ENCODE measurements at places on chromosomes 16 and 17. TPM values are rescaled to one million over a fixed set of nuclear protein-coding genes. Genes with fewer than 3 reads are reported as not detected.
A peak's percentile ranks its signal among the peaks of the same experiment; 100 is the strongest.

DNA sequence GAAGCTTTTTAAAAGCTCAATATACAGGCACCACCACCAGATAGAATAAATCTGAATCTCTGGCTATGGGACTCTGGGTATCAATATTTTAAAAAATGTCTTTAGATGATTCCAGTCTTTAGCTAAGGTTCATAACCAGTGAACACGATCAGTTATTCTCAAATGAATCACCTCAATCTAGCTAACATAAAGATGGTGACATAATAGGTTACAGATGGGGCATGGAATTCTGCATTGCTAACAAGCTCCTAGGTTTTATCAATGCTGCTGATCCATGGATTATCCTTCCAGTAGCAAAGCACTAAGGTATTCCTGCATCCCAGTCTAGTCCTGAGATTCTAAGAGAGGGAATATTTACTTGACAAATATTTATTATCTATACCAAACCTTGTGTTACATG is 415.5 kb upstream of the CDH11 start:
- DNase-seq: no peak

IL17C gene
- total RNA-seq: 0.44 TPM

DNA sequence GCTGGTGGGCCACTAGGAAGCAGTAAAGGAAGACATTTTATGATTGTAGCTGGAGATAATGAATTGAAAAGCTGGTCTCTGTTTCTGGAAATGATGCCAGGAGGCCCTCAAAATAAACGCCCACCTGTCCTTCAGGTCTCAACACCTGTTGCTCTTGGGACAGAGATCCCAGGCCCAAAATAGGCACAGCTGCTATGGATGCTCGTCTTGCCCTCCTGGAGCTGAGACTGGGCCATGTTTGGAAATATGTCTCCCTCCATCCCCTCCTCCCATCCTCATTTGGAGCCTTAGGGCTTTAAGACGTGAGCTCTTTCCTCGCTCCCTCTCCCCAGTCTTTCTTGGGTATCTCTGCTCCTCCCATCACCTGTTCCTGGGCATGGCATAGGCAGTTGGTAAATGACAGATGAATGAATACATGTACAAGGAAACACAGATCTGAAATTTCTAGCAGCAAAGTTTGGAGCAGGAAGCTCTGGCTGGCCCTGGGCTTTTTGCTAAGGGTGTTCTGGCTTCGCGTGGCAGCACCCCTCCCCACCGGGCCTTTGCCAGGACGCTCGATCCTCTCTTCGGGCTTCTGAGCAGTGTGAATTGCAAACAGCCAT is 33.3 kb downstream of the MYH3 start:
- DNase-seq: no peak

DNA sequence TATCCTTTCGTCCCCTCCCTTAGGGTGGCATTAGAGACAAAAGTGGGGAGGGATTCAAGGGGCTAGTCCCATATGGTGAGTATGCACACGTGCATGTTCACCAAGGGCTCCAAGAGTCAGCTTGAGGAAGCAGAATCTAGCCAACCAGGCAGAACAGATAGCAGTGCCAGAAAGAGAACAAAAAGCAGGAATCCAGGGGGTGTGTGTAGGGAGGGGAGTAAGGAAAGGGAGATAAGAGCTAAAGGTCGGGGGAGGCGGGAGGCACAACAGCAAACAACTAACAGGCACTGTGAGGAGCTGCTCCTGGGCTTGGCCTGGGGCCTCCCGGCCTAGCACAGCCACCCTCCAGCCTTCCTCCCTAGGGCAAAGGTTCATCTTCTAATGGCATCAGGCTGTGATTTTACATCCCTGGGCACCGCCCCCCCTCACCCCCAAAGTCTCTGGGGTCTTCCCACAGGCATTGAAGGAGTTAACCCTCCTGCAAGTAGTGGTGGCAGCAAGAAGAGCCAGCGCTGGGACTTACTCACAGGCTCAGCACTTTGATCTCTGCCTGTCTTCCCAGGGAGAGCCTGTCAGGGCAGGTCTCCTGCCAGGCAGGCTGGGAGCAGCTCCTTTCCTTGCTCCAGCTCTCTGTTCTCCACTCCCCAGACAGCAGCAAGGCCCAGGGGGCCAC is 12.4 kb upstream of the SUPT4H1 start:
- no peak for DNase-seq

DNA sequence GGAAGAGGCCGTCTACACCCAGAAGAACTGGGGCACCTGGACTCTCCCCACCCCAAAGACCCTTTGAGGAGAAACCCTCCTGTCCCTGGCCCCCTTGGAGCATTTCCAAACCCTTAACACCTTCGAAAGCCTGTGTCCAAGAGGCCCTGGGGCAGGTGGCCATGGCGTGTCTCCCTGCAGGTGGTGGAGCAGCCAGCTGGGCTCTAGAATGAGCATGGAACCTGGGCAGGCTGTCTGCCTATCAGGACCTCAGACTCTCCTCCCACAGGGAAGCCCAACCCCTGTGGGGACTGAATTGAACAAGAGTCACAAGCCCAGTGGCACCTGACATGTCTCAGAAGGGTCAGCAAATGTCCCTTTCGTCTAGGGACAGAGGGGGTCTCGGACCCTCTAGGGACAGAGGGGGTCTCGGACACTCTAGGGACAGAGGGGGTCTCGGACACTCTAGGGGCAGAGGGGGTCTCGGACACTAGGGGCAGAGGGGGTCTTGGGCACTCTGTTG is 8.4 kb downstream of the CBX4 start:
- no peak for DNase-seq

DNA sequence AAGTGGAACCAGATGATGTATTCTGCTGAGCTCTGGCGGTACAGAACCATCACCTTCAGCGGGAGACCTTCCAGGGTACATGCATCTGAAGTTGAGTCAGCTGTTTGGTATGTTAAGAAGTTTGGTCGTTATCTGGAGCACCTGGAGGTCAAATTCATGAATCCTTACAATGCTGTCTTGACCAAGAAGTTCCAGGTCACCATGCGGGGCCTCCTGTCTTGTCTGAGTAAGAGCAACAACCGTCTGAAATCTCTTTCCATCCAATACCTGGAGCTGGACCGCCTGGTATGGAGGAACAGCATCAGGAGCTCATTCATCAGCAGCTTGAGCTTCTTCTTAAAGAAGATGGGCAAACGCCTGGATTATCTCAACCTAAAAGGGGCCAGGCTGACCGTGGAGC is 4.0 kb downstream of the FBXO39 start:
- no peak for DNase-seq

DNA sequence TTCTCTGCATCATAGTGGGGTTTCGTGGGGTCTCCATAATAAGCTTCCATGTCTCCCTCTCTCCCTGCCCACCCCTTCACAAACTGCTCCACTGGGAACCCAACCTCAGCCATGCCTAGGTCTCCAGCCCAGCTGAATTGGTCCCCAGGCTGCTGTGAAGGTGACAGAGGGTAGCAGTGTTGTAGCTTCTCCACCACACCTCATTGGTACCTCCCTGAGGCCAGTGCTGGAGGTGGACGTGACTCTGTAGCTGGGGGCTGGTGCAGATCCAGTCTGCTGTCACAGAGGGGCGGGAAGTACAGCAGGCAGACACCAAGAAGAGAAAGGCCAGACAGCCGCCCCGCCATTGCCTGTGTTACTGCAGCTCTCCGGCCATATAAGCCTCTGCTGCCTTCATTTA is 82.1 kb downstream of the OR1D5 start:
- DNase-seq: no peak

- DNase-seq: no peak
Observed at GRCh38 chr16:23784811-23785447, 30.1 kb downstream of the CHP2 start.

GRCh38 chr16:50025537-50025931 is 509 bp downstream of the CNEP1R1 start:
- peak; percentile 37 for DNase-seq

KCNH4 gene
- total RNA-seq: 0.09 TPM

GRCh38 chr17:72244956-72245355 is 124.1 kb downstream of the SOX9 start:
- DNase-seq: no peak

FKBP10 gene
- not detected for total RNA-seq

RASD1 gene
- total RNA-seq: 0.86 TPM

GPR139 gene
- total RNA-seq: not detected

DNA sequence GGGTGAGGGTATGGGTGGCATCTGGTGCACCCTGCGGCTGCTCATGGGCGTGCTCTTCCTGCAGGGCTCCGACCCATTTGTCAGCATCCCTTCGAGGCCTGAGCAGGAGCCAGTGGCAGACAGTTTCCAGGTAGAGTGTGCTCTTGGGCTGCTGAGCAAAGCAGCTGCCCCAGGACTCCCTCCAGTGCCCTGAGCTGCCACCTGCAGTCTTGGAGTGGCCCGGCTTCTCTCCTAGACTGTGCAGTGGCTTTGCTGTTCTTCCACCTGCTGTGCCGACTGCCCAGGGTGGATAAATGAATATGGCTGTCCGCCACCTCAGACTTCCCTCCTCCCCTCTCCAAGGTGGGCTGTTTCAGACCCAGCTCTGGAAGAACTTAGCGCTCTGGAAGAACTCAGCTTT is 10.8 kb upstream of the JPT2 start:
- DNase-seq: no peak

DNA sequence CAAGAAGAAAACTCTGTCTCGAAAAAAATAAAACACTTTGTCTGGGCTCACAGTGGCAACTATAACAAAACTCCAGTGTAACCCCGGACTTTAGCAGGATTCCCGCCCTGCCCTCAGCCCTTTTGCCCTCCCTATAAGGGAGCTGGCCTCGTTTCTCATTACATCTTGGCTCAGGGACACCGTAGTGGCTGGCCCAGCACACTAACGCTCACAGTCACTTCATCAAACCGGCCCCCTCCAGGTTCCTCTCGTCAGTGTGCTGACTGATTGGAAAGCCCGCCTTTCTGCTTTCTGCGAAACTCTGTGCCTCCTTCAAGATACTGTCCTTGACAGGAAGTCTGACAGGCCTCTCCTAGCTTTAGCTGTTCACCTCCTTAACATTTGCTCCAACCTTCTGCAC is 11.2 kb upstream of the MYO1C start:
- no peak for DNase-seq

- DNase-seq: no peak
Observed at GRCh38 chr16:29678691-29679267, at the start of gene QPRT. QPRT (plus strand) TSS chr16:29679180; CDS start chr16:29679198, 18 bp downstream.

DNA sequence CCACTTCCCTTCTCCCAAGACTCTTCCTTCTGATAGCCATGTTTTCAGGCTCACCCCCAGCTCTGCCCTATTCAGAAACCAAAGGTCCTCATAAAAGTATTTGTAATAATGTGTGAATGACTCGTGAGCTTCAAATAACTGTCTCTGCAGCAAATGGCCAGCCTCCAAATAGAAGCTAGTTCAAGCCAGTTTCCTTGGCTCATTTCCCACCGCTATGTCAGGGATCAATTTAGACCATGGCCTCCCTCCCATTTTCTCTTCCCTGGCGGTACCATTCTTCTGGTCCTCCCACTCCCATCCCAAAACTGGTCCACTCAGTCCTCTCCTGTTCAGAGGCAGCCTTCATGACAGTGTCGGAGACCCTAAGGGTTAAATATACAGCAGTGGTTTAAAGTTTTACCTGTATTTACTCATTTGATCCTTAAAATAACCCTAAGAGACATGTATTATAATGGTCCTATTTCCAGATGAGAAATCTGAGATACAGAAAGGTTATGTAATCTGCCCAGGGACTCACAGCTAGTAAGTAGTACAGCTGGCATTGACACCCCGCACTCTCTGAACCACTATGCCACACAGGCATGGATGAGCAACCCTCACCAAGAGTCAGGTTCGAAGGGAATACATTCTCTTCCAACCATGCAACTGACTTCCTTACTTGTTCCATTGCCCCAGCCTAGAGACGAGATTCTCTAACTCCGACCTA is 42.9 kb downstream of the GAS7 start:
- no peak for DNase-seq

GRCh38 chr16:50293994-50294855 is 27.9 kb downstream of the ADCY7 start:
- no peak for DNase-seq

OR4D1 gene
- total RNA-seq: 2.0 TPM

- no peak for DNase-seq
Observed at GRCh38 chr17:78124081-78124835, 4.3 kb downstream of the TMC6 start.

DNA sequence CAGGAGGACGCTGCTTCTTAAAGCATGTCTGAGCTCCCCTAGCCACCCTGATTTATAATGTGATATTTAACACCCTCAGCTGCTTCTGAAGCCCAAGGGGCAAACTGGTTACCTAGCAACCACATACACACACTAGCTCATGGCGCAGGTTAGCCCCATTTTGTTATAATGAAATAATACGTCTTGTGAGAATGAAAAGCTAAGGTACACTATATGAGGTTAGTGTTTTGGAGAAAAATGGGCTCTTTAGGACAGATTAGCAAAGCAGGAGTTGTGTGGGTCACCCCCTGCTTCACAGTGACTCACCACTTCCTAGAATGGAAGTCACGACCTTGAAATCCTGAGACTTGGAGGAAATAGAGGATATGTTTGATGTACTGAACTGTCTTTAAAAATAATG is 404.8 kb upstream of the HSBP1 start:
- DNase-seq: no peak

- no peak for DNase-seq
Observed at GRCh38 chr17:17204041-17204591, 2.0 kb downstream of the PLD6 start.

MT1H gene
- total RNA-seq: not detected

- DNase-seq: no peak
Observed at GRCh38 chr17:66951605-66951953, 12.9 kb upstream of the CACNG4 start.

DNA sequence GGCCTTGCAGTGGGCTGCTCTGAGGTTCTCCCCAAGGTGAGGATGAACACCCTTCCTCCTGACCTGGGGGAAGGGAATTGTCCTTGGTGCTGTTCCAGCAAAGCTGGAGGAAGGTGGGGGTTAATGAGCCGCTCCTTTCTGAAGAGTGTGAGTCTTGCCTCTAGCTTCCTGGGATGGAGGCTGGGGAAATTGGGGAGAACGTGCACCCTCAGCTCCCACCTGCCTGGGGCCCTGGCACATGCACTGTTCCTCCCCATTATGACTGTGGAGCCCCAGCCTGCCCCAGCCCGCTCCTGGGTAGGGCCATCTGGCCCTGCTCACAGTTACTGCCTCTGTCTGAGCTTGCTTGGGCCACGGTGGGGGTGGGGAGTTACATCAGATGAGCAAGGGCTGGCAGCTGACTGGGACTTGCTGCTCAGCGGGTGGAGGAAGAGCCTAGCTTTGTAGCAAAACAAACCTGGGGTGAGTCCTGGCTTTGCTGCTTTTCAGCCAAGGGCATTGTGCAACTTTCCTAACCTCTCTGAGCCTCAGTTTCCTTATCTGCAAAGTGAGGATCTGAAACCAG is 11.1 kb downstream of the TNS4 start:
- no peak for DNase-seq

DNA sequence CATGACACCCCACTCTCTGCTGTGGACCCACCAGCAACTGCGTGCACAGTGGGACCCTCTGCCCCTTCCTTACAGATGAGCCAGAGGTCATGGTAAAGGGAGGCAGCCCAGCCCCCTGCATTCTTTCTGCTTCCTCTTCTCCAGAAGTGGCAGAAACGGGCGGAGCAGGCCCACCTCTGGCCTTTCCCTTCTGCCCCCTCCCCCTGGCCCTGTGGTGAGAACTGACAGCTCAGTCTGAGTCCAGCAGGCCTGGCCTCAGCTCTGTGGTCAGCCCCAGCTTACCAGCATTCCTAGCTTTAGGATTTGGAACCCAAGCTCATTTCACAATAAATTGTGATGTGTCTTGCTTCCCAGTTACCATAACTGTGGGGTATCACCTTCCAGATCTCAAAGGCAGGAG is 4.8 kb upstream of the ANKRD11 start:
- no peak for DNase-seq

- DNase-seq: no peak
Observed at GRCh38 chr16:11248133-11248532, 7.9 kb downstream of the SOCS1 start.

LDHD gene
- total RNA-seq: 0.17 TPM
